HAP-1 (cell line): ENCODE measurements at places on chromosomes 5 and 9.

- DNase-seq, result no peak
These were observed 123.5 kb upstream of the LMX1B start for GRCh38 chr9:126490214-126490631.

DNA sequence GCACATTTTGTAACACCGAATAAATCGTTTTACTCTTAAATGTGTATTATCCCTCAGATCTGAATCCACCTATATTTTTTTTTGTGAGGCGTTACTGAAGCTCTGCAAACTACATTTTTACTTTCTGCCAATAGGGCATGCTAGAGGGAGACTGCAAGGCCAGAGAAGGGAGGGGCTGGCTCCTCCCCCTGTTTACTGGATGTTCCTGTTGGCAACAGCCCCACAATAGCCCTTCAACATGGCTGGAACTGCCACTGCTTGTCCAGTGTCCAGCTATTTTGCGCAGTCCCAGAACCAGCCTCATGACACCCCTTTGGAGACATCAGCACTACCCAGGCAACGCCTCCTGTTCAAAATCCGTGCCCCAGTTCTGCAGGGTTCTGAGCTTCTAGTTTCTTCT is 85.4 kb upstream of the MIER3 start:
- no peak for DNase-seq

DNA sequence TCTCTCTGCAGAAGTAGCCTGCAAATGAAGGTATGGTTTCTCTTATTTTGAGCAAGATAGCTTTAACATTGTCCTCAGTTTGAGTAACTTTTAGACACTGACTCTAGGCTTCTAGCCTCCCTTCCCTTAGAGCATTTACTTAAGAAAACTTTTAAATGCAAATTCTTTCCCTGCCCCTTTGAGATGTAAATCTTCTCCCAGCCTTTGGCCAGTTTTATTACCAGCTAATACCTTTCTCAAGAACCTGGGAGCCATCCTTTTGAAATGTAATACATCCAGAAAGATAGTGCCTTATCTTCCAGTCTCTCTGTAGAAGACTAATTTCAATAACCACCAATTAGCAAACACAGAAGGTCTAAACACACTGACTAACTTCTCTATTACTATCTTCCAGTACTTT is 688.9 kb upstream of the CDH9 start:
- DNase-seq, result no peak

GRCh38 chr9:445033-445432 is 230.4 kb downstream of the DOCK8 start:
- DNase-seq, result no peak

DNA sequence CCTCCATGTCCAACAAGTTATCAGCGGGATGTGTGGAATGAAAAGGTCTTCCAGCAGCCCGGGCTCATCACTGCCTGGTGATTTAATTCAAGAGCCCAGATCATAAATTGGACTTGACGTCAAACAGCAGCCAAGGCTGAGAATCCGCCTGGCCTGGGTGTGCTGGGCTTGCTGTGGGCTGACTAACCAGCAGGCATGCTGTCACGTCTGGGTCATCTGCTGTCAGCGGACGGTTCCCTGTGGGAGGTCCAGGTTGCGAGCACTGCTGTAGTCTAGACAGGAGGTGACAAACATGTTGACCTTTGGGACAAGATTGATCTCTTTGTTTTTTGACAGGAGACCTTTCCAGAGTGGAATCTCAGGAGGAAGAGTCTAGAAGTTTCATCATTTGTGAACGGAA is 289.7 kb downstream of the OSTF1 start:
- no peak for DNase-seq

GRCh38 chr5:146662229-146662628 is 146.2 kb upstream of the GPR151 start:
- peak; percentile 12 for DNase-seq

- no peak for DNase-seq
These were observed 77.7 kb upstream of the GNA14 start for GRCh38 chr9:77725820-77726219.

- no peak for DNase-seq
These were observed 58.0 kb downstream of the GOLM1 start for GRCh38 chr9:86041311-86041741.

- DNase-seq, result no peak
These were observed 114.7 kb upstream of the IL7R start for GRCh38 chr5:35741971-35742370.
